ENCODE measurements at places on chromosomes 3 and 15.

DNA sequence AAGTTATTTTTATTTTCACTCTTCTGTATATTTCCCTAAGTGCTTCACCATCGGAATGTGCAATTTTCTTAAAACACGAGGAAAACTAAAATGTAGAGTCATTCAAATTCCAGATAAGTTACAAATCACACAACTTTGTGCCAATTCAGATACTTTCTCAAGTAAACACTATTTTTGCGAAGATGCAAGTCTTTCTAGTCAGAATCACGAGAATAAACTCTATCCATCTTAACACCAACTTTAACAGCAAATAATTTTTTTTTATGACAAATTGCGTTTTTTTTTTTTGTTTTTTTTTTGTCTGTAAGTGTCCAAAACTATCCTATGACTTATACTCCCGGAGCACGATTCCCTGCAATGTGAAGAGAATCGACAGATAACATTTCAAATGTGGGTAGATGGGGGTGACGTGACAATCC is 1.3 kb downstream of the STAG1 start:
- no peak for DNase-seq

GRCh38 chr3:63972987-63973386 is 50.3 kb downstream of the PSMD6 start:
- no peak for DNase-seq

DNA sequence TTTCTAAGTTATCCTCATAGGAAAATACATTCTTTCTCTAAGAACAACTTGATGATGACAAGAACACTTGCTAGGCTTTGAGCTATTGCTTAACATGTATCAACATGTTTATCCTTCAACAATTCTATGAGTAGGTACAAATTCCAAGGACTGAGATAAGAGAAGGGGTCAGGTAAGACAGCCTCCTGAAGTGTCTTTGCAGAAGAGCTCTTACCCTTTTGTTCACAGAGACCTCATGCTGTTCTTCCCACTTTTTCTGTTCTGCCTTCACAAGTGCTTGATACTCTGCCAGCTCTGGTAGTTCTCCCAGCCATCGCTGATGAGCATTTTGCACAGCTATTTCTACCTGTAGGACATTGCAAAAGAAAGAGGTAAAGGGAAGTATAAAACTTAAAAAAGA is 50.9 kb downstream of the CEP152 start:
- DNase-seq: no peak

GRCh38 chr3:194249323-194250097 is 101.6 kb downstream of the CPN2 start:
- DNase-seq: no peak

GRCh38 chr3:15796771-15797641 is 773 bp downstream of the ANKRD28 start:
- no peak for DNase-seq

GRCh38 chr15:70708839-70709238 is 54.5 kb downstream of the UACA start:
- no peak for DNase-seq

DNA sequence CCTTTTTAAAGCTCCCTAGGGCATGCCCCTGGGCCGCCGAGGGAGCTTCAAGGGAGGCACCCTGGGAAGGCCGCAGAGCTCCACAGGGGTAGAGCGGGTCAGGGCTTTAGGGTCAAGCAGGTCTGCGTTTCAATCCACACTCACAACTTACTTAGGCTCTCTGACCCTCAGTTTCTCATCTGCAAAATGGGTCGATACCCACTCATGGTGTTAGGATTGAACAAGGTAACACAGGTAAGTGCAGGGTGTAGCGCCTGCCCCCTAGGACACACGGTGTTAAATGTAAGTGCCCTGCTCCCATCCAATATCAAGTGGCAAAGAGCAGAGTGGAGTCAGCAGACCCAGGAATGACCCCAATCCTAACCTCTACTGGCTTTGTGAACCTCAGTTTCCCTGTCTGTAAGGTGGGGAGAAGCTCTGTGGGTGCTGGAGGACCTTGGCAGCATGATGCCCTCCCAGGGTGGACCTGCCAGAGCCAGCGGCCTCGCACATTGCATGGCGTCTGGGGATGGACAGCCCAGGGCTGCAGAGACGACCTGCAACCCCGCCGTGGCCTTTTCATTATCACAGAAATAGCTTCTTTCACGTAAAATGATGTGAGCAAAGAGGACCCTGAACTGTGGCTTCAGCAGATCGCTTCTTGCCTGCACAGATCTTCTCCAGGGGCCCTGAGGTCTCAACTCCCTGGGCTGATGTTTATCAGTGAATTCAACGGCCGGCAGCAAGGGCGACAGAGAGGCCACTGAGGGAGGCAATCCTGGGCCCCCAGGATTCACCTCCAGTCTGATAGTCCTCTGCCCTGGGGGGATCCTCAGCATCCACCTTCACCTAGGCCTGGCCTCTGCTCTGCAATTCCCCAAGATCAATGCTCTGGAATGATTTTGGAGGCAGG is 138.5 kb downstream of the CHSY1 start:
- DNase-seq: no peak

DNA sequence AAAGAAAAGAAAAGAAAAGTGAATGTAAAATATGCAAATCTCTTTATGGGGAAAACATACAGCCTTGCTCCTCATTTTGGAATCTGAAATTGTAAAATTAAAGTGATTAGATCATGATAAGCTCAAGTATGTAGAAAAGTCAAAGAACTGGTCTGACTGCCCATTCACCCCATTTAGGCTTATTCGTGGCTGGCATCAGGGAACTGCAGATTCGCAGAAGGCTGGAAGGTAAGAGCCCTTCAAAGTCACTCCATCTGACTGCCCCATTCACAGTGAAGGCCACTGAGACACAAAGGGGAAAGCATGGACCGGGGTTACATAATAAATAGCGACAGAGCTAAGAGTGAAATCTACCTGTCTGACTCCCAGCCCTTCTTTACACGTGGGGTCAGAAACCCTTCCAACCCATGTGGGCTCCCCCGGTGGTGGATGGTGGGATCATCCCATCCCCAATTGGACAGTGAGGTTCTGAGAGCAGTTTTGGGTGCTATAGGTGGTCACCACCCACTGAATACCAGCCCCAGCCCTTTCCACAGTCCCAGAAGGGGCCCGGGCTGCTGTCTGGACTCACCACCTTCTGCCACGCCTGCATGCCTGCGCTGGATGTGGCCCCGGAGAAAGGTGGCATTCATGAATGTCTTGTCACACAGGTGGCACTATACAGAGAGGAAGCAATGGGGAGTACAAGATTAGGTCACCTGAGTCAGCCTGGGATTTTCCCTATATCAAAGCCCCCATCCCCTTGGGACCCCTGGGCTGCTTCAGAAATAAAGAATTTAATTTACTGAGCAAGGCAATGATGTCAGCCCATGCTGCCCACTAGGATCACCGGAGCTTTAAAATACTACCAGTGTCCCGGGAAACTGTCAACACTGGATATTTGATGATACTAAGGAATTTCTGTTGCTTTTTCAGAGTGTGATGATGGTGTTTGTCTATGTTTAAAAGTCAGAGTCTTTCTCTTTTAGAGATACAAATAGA is 17.9 kb downstream of the DZIP1L start:
- DNase-seq: no peak

GRCh38 chr15:65431731-65432130 is 9.0 kb upstream of the IGDCC4 start:
- no peak for DNase-seq

DNA sequence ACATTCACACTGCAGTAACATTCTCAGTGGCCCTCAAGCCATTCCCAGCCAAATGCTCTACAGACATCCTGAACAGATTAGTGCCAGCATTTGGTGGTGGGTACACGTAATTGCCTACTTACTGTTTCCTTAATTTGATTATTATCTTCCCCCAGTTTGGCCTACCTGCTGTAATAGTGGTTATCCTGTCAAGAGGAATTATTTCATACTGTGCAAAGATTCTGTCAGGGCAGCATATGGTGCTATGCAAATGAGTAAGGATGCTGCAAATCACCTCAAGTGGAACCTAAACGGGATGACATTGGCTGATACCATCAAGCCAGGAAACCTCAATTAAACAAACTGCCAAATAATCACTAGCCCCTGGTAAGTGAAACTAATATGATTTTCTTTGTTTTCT is 88.7 kb downstream of the SEMA6D start:
- no peak for DNase-seq

Data from NCI-H187 (cell line).